ENCODE measurements at places on chromosomes 4 and X.

- peak; percentile 7 for DNase-seq
Observed at GRCh38 chr4:89434364-89434988, 126.9 kb upstream of the GPRIN3 start.

DNA sequence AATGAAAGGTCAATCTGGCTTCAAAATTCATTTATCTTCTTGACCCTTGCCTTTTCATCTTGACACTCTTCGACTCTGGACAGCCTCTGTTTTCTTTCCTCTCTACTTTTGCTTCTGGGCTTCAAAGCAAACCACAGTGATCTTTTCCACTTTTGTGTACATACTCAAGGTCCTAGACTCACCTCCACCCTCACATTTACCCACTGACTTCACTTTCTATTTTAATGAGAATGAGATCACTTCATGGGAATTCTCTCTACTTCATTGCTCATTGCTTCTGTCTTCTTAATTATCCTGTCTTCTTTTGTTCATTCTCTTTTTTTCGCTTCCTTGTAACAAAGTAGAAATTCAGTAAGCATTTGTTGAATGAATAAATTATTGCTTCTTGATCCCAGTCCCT is 330.1 kb upstream of the HAND2 start:
- DNase-seq = no peak

- DNase-seq = no peak
Observed at GRCh38 chr4:170526471-170526870, 436.7 kb upstream of the AADAT start.

GRCh38 chrX:41684138-41684537 is 4.6 kb upstream of the GPR34 start:
- DNase-seq = no peak

DNA sequence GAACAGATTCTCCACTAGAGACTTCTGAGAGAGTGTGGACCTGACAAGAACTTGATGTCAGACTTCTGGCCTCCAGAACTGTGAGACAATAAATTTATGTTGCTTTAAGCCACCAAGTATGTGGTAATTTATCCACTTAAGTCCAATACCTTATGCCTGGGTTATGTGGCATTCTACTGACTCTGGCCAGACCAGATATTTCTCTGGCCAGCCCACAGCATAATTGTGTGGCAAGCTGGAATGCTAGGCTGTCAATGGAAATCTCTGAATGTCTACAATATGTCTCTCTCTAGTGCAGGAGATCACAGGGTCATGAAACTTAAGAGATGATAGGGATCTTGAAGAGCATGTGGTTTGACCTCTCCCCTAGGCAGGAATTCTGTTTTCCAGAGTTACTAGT is 251.0 kb downstream of the ZNF674 start:
- no peak for DNase-seq

DNA sequence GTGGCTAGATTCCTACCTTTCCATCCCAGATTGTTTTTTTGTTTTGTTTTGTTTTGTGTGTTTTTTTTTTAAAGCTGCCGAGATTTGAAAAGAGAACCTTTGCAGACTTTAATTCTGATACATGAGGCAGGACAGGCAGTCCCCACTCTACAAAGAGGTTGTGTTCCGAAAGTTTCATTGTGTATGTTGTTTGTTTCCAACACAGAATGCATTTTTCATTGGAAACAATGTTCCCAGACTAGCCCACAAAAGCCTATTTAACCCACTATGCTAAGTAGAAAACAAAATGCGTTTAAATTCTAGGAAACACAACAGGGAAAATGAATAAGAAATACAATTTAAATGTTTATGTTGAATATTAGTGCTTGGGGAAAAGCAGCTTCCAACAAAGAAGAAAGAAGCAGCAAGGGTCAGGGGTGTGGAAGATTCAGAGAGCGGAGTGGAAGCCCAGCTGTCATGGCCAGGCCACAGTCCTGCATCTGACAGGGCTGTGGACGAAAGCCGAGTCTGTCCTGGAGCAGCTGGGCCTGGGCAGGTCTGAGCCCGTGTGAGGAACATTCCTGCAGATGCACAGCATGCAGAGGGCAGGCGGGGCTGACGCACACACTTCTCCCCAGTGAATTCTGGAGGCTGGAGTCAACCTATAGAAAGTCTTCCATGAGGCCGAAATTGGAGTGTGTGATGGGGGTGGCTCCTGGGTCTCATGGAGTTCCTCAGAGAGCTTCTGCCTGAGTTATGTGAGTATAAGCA is 12.4 kb upstream of the SETD7 start:
- DNase-seq = no peak

GRCh38 chr4:123598331-123598730 is 201.7 kb downstream of the SPRY1 start:
- no peak for DNase-seq

DNA sequence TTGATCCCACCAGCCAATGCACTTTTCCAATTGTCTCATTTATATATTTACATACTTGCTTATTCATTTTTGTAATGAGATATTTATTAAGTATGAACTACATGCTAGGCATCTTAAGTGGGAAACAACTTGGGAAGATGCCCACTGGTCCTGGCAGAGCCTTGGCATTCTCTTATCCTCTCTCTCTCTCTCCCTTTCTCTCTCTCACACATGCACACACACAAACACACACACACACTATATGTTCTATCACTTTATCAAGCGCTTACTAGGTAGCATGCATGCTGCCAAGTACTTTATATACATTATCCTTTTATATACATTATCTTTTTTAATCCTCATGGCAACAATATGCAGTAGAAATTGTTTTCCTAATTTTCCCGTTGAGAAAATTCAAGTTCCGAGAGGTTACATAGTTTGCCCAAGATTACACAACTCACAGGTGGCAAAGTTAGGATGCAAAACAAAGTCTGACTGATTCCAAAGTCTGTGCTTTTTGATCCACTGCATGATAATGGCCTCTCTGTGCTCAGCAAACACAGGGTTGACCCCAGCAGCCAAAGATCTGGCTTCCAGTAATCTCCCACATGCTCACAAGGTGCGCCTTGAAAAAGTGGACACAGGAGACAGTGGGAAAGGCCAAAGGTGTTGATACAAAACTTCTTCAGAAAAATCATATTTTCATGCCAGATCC is 173.1 kb upstream of the KLF3 start:
- DNase-seq = no peak

DNA sequence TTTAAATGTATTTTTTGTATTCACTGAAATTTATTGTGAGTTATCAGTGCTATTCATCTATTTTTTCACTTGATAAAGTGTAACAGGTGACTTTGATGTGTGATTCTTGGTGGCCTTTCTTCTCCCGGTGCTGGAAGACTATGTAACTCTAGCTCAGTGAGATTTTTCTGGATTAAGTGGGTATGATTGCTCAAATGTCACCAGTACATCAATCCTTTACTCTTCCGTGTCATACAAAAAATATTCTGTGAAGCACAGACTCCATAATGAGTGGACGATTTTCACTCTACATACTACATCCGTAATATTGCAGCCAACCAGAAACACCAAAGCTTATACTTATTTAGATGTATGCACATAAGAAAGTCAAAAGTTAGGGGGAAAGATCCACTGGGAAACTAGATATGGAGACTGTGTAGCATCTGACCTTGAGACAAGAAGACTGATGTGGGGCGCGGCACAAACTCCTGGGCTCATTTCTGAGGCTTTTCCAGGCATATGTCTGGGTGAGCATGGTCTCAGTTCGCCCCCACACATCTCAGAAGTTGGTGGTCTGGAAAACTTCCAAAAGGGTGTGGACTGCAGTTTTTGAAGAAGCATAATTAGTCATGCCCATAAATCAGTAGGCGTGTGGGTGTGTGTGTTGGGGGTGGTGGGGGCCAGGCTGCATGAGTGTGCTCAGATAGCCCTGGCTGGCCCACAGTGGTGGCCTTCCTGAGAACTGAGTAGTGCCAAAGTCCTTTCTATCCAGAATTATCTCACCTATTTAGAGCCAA is 53.9 kb upstream of the TENM3 start:
- no peak for DNase-seq

DNA sequence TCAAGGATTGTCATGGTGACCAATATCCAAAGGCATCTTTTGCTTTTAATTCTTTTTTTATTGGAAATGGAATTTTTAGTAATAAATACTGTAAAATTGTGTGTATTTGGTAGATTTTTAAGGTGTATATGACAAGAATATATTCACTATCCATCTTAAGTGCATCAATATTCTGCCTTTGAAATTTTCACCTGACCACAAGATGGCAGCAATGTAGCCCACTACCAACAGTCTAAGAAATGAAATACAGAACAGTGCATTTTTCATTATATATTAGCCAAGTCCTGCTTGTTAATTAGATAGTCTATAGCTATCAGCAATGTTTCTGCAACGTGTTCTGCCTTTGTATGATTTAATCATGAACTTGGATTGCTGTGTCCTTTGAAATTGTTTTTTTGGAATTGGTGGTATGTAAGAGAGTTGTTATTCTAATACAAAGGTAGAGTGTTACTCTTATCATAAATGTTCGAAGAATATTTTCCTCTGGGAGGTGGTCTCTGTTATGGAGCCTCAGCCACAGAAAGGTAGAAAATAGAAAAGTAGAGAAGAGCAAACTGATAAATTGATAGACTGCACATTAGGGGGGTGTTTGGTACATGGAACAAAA is 38.2 kb downstream of the HPGDS start:
- DNase-seq = peak; percentile 9

DNA sequence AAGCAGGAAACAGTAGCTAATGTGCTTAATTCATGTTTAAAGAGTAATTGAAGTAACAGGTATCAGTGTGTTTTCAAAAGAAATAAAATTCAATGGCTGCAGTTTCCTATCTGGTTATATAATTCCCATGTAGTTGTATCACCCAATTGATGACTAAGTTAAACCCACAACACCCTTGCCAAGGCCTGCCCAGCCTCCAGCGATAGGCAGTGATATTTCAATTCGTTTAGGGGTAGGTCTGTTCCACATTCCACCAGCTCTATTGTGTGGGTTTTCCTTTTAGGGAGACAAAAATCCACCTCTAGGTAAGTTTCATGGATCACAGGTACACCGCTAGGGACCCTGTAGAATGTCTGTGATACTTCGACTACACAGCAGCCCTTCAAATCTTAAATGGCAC is 24.7 kb upstream of the MXRA5 start:
- DNase-seq = no peak

DNA sequence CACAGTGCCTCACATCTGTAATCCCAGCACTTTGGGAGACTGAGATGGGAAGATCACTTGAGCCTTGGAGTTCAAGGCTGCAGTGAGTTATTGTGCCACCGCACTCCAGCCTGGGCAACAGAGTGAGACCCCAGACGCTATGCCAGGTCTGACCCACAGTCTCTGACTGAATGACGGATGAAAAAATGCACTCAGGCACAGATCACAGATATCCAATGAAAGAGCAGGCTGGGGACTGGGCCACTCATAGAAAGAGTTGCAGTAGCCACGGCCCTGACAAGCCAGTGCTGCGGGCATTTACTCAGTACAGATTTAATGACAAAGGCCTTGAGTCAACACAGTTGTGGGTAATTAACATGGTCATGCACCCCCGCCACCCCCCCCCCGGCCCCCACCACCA is 22.7 kb downstream of the NUDT6 start:
- no peak for DNase-seq

DNA sequence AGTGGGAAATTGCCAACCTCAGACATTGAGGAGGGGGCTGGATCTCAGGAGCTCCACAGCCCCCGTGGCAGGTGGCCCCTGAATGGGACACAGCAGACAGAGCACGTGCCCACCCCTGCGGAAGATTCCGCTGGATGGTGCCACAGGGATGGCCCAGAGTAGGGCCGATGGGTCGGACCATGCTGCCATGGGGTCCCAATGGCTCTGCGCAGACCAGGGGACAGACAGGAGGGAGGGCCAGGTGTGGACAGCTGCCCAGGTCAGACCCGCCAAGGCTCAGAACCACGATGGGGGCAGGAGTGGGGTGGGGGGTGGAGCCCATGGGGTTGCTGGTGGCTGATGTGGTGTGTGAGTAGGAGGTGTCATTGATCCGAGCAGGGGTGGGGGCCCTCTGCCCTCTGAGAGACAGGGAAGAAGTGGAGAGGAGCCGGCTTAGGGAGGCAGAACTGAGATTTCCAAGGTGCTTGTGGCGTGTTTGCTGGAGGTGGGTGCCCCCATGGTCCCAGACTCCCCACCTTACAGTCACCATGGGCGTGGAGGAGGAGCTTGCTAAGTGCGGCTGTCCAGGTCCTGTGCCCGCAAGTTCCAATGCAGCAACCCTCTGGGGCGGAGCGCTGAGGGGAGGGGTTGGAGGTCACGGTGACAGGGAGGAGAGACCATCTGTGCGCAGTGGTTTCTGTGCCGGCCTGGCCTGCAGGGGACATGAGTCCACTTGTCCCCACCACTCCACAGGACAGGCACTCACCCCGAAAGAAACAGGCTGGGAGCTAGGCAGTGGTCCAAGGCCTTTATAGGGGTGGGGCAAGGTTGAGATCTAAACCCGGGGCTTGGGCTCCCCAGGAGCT is 12.9 kb downstream of the SH3TC1 start:
- DNase-seq = no peak

GRCh38 chr4:38092701-38093100 is 132.5 kb downstream of the PTTG2 start:
- no peak for DNase-seq

- no peak for DNase-seq
Observed at GRCh38 chr4:7558436-7558835, 123.7 kb upstream of the PSAPL1 start.

GRCh38 chr4:21722157-21722839 is 226.3 kb downstream of the KCNIP4 start:
- DNase-seq = no peak

- DNase-seq = no peak
Observed at GRCh38 chr4:97759785-97760184, 383.5 kb downstream of the STPG2 start.

DNA sequence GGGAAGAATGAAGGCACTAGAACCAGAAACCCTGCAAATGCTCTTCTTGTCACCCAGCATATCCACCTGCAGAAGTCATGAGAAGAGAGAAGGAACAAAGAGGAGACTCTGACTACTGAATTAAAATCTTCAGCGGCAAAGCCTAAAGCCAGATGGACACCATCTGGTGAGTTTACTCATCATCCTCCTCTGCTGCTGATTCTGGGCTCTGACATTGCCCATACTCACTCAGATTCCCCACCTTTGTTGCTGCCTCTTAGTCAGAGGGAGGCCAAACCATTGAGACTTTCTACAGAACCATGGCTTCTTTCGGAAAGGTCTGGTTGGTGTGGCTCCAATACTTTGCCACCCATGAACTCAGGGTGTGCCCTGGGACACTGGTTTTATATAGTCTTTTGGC is 181.7 kb downstream of the AR start:
- no peak for DNase-seq

DNA sequence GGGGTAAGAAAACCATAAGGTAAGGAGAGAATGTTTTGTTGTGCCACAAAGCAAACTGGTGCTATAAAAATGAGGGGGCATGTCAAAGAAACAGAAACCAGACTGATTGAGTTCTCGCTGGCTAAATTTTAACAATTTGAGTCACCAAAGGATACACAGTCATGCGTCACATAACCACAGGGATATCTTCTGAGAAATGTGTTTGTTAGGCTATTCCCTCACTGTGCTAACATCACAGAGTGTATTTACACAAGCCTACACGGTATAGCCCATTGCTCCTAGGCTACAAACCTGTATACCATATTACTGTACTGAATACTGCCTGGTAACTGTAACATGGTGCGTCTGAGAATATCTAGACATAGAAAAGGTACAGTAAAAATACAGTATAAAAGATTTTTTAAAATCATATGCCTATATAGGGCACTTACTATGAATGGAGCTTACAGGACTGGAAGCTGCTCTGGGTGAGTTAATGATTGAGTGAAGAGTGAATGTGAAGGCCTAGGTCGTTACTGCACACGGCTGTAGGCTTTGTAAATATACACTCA is 50.1 kb downstream of the FBXW7 start:
- no peak for DNase-seq

Data from GDM1 (cell line).